A673 (cell line): ENCODE measurements at places on chromosomes 6 and 20. TPM values are rescaled to one million over a fixed set of nuclear protein-coding genes. Genes with fewer than 3 reads are reported as not detected.
A peak's percentile ranks its signal among the peaks of the same experiment; 100 is the strongest.

DNA sequence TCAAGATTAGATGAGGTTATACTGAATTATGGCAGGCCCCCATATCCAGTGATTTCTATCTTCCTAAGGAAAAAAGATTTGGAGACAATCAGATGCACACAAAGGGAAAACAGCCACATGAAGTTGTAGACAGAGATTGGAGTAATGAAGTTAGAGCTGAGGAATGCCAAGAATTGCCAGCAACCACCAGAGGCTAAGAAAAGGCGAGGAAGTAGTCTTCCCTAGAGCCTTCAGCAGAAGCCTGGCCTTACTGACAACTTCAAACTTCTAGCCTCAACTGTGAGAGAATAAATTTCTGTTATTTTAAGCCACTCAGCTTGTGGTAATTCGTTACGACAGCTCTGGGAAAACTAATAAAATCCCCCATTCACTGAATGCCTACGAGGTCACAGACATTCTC, 473.9 kb downstream of the COL12A1 start:
- peak; percentile 36 for DNase-seq

- DNase-seq, result no peak
Observed at GRCh38 chr20:22729180-22729579, 144.8 kb upstream of the FOXA2 start.

DNA sequence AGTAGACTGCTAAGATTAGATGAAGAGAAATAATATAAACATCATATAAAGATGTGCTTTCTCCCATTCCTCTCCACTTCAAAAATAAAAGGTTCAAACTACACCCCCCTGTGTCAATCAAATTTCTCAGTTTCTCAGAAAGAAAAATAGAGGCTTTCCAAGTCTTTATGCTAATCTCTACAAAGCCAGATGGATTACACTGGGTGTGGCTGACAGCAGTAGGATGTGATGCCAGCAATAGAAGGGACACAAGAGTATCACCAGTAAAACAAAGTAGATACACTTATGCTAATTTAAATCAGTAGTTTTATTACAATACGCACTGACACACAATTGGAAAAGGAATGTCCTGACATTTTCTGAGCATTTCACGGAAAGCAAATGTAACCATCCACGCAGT, 353.4 kb downstream of the RNGTT start:
- no peak for DNase-seq

- DNase-seq, result no peak
Observed at GRCh38 chr20:50222309-50223038, 31.8 kb downstream of the CEBPB start.

GRCh38 chr6:150891888-150892485, 26.5 kb downstream of the MTHFD1L start:
- peak; percentile 81 for DNase-seq

- DNase-seq, result no peak
Observed at GRCh38 chr6:128005009-128005408, 104.2 kb upstream of the THEMIS start.

- no peak for DNase-seq
Observed at GRCh38 chr20:63873477-63873971, 8.5 kb downstream of the TPD52L2 start.

- no peak for DNase-seq
Observed at GRCh38 chr6:71488186-71488585, 199.6 kb downstream of the OGFRL1 start.

- DNase-seq, result peak; percentile 6
Observed at GRCh38 chr6:125597411-125598253, 151.8 kb upstream of the HEY2 start.

DNA sequence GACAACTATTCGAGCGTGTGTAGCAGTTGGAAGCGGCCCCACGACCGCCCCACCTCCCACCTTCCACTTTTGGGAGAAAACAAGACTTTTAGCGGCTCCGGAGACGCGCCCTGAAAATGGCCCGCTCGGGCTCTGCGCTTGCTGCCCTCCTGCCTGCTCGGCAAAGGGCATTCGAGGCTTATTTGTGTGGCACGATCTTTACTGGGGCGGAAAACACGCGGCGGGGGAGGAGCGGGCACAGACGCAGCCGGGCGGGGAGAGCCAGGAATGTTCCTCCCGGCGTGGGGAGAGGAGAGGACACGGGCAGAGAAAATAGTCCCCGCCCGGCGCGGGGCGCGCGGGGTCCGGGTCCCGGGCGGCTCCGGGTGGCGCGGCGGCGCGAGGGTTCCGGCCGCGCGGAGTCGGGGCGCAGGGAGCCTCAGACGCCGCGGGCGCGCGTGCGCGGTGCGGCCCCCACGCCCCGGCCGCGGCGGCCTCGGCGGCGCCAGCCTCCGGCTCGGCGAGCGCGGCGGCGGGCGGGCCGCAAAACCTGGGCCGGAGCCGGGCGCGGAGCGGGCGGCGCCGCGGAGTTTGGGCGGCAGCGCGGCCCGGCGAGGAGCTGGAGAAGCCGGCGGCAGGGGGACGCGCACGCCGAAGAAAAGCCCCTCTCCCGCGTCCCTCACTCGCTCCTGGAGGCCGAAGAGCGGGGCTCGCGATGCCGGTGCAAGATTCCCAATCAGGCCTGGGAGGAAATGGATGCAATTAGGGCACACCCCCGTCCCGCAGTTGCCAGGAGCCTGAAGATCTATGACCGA, 90.0 kb upstream of the ARID1B start:
- DNase-seq, result peak; percentile 91

GRCh38 chr6:105726902-105727655, 324.2 kb upstream of the PREP start:
- no peak for DNase-seq

GRCh38 chr6:107956586-107957307, 1.3 kb downstream of the SEC63 start:
- DNase-seq, result peak; percentile 48

GRCh38 chr6:73636048-73636447, 17.7 kb downstream of the SLC17A5 start:
- DNase-seq, result no peak

- DNase-seq, result no peak
Observed at GRCh38 chr6:19734519-19734918, 102.7 kb upstream of the ID4 start.

DNA sequence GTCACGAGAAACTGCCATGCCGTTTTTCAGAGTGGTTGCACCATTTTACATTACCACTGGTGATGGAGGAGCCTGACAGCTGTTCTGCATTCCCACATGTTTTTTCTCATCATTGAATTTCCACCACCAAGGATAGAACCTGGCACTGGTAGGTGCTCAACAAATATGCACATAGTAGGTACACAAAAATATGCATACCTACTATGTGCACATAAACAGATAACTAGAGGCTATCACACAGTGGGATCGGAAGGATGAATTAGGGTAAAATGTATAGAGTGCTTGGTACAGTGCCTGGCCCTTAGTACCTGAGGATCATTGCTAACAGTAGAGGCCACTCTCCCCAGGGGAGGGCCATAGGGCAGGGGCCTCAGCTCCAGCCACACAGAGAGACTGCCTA, 47.0 kb downstream of the SLC2A10 start:
- DNase-seq, result no peak

- no peak for DNase-seq
Observed at GRCh38 chr6:85678026-85678601, 35.4 kb upstream of the SYNCRIP start.

DNA sequence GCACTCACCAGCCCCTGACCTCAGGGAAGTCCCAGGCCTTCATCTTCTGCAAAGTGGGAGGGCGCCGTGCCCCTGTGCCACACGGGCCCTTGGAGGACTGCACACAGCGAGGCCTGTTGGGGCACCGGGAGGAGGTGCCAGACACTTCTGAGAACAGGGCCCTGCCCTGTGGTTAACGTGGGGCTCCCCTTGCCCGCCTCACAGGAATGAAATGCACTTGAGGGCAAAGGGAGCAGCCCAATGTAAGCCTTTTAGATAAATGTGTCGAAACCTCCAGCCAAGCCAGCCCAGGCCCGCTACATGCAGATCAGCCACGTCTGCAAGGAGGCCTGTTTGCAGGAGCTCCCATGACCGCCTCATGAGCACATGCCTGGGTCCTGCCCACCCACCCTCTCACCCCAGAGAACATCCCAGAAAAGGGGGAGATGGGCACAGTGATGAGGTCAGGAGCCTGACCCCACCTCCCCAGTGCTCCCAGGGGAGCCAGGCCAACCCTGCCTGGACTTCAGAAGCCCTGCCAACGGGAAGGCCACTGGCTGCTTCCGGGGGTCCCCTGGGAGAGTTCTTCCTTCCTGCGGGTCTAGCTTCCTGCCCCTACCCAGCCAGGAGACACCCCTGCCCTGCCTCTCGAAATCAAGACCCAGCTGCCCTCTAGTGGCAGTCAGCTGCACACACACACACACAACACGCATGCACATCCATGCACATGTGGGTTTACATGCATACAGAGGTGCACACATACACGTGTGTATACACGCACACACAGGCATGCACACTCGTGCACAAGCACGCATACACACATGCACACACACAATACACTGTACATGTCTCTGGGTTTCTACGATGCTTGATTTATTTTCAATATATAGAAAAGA, 178.7 kb downstream of the TAF4 start:
- peak; percentile 74 for DNase-seq

- no peak for DNase-seq
Observed at GRCh38 chr20:62780204-62780603, 16.1 kb upstream of the MRGBP start.

GRCh38 chr20:4335722-4336121, 320.4 kb upstream of the RNF24 start:
- DNase-seq, result no peak

- DNase-seq, result no peak
Observed at GRCh38 chr6:15351631-15352030, 105.8 kb downstream of the JARID2 start.

DNA sequence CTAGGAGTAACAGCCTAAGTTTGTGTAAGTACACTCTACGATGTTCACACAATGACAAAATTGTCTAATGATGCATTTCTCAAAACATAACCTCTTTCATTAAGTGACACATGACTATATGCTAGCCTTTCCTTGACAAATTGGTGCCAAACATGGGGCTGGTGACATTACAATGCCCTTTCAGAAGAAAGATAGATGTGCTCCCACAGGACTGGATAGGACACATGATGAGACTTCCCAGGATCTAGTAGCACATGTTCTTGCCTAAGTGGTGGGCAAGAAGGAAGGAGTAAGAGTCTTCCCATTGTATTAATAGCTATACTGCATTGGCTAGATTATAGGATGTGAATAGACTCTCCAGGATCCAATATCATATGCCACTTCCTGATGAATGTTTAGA, 21.5 kb downstream of the ZKSCAN3 start:
- DNase-seq, result no peak

DNA sequence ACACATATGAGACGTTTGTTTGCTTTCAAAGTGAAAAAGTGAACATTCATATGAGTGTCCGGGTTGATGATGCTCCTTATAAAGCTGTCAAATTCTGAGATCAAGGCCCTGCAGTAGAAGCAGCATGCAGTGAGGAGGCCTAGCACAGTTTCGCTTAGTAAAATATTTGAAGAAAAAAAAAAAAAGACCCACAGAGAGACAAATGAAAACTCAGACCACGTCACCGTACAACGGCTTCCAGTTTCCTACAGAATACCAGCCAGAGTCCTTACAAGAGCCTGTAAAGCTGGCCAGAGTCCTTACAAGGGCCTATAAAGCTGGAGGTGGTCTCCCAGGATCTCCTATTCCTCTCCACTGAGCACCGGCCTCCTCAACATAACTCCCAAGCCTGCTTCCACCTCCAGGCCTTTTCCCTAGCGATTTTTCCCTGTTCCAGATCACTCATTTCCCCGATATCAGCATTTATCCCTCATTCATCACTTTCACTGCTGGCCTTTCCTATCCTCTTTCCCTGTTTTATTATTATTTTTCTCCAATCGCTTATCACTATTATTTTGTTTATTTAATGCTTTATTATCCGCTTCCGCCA, 1.5 kb upstream of the HMGN4 start:
- peak; percentile 72 for DNase-seq

- DNase-seq, result no peak
Observed at GRCh38 chr20:64116016-64116415, 8.7 kb upstream of the NPBWR2 start.

DNA sequence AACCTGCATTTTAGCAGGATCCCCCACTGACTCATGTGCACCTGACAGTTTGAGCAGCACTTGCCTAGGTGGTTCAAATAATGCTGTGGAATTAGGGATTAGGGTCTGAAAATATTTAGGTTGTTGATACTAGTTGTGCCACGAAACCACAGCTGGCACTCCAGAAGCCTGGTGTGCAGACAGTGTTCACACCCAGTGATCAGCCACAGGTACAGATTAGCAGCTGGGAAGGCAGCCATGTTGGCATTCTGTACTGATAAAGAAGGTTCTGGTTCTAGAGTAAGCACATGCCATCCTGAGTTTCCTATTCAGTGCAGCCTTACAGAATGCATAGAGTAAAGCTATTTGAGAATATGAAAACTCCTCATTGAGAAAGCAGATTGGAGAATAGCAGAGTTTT, 30.1 kb downstream of the TMEM74B start:
- DNase-seq, result no peak

DNA sequence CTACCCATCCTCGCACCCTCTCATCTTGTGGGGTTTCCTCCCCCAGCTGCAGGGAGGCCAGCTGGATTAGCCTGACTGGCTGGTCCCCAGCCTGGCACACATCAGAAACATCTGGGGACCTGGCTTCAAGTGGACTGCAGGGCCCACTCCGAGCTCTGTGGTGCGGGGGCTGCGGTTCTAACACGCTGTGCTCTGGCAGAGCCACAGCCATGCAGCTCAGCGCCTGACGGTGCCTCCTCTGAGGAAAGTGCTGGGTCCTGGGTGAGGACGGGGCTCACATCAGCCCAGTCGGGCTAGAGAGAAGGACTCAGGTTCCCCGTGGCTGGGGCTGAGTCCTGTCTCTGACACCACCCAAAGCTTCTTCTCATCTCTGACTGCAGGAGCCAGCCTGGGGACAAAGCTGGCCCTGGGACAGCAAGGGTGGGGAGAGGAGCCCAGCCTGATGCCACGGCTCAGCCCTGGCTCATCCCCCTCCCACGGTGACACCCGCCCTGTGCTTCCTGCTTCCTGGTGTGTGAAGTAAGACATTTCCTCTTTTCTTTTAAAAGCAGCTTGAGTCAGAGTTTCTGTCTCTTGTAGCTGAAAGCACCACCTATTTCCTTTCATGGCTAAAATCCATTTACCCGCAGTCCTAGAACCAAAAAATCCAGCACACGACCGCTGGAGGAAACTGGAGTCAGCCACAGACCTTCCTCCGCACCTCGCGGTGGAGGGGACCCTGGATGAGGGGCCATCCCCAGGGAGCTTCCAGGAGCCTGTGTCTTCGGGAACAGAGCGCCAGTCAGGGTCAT, 127.4 kb upstream of the AFDN start:
- DNase-seq, result peak; percentile 97

Gene LBP
- total RNA-seq, result not detected in 2 replicates

Gene GMPR
- 0.32 and 0.76 TPM in 2 replicates for total RNA-seq

Gene SEMG1
- total RNA-seq, result 2.1 and 5.5 TPM in 2 replicates

Gene AHI1
- total RNA-seq, result 22.8 and 24.6 TPM in 2 replicates

Gene PHF3
- total RNA-seq, result 52.0 and 52.7 TPM in 2 replicates

Gene SH3BGRL2
- total RNA-seq, result 12.0 and 13.5 TPM in 2 replicates

Gene C6orf47
- 20.1 and 21.3 TPM in 2 replicates for total RNA-seq

Gene PXMP4
- 7.5 and 9.7 TPM in 2 replicates for total RNA-seq

Gene TFAP2C
- total RNA-seq, result 0.11 TPM in 2 replicates
